ENCODE measurements at places on chromosomes 1 and 21.

- DNase-seq, result no peak
Measured at GRCh38 chr1:219555031-219555692, 57.7 kb downstream of the ZC3H11B start.

DNA sequence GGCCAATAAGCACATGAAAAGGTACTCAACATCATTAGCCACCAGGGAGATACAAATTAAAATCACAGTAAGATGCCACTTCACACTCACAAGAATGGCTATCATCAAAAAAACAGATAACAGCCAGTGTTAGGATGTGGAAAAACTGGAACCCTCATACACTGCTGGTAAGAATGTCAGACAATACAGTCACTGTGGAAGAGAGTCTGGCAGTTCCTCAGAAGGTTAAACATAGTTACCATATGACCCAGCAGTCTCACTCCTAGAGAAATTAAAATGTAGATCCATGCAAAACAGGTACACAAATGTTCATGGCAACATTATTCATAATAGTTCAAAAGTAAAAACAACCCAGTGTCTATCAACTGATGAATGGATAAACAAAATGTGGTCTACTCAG lies 33.3 kb downstream of the LDLRAD1 start:
- no peak for DNase-seq

DNA sequence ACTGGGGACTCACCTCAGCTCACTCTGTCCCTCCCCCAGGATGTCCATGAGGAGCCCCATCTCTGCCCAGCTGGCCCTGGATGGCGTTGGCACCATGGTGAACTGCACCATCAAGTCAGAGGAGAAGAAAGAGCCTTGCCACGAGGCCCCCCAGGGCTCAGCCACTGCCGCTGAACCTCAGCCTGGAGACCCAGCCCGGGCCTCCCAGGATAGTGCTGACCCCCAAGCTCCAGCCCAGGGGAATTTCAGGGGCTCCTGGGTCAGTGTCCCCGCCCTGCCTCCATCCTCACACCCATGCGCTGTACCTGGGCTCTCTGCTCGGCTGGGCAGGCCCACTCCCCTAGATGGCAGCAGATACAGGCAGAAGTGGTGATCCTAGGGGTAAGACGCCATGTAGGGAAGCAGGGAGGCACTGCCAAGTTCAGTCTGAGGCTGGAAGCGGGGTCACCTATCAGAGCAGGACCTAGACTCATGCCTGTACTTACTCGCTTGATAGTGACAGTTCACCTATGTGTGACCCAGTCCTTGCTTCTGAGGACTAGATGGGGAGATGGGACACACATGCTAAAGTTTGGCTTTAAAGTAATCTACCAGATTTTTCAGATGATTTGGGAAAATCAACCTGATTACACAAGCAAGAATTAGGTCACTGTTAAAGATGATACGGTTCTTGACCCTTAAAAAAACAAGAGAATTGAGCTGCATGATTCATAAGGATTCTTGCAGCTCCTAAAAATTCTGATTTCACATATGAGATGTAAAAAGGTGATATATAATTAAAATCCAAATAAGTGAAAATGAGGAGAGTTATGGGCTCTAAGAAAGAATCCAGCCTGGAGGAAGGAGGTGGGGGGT lies 38.7 kb downstream of the ETNK2 start:
- no peak for DNase-seq

- DNase-seq, result no peak
Measured at GRCh38 chr1:81327743-81328142, 473.0 kb upstream of the ADGRL2 start.

GRCh38 chr1:26283279-26283853 lies 3.5 kb downstream of the SH3BGRL3 start:
- DNase-seq, result no peak

DNA sequence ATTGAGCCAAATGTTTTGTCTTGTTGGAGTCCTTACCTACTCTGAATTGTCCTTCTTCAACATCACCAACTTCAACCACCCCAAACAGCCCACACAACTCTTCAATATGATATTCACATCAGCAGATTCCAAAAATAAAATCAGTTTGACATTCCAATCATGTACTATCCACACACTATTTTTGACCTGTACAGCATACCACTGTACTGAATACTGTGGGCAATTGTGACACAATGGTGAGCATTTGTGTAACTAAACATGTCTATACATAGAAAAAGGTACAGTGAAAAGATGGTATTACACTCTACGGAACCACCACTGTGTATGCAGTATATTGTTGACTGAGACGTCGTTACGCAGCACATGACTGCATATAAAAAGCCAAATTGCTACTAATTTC lies 223.1 kb downstream of the KCNT2 start:
- DNase-seq, result no peak

- peak; percentile 25 for DNase-seq
Measured at GRCh38 chr1:200483491-200484143, 73.8 kb upstream of the ZNF281 start.

GRCh38 chr1:33377756-33378155 lies 53.1 kb downstream of the PHC2 start:
- no peak for DNase-seq

- no peak for DNase-seq
Measured at GRCh38 chr1:230715510-230715909, 1.6 kb upstream of the AGT start.

DNA sequence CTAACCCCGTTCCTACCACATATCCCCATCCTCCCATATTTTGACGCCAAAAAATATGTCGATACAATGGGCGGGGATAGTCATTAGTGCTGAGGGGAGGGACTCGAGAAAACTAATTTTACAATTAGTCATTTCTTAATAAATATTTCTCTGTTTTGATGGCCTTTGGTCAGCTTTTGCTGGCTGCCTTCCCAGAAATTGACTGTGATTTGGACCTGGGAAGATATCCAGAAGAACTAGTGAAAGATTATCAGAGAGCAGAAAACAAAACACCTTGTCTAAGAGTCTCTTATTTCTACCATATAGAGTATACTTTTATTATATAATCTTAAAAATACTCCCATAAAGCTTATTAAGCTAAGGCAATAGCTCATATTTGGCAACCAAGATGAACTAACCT lies 247.6 kb downstream of the MRPL39 start:
- no peak for DNase-seq

DNA sequence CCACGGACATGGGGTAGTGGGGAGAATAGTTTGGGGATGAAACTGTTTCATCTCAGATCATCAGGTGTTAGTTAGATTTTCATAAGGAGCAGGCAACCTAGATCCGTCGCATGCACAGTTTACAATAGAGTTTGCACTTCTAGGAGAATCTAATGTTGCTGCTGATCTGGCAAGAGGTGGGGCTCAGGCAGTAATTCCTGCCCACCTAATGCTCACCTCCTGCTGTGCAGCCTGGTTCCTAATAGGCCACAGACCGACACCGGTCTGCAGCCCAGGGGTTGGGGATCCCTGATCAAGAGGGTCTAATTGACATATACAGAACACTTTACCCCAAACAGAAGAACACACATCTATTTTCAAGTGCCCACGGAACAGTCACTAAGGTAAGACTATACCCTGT lies 275.1 kb downstream of the PTPRU start:
- DNase-seq, result no peak

DNA sequence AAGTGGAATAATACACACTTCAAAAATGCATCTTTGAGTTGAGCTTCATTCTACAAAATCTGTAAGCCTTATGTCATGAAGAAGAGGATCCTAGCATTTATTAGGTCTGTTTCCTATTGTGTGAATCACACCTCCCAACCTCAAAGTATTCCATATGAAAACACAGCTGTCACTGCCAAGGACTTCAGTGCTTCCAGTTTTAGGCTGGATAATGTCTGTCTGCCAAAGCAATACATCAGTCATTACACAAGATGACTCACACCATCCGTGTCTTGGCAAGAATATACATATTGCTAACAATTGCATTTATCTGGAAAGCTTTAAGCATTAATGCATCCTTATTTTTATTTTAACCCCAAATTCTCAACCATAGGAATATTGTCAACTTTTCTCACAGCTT lies 125.7 kb upstream of the TMPRSS15 start:
- DNase-seq, result no peak

DNA sequence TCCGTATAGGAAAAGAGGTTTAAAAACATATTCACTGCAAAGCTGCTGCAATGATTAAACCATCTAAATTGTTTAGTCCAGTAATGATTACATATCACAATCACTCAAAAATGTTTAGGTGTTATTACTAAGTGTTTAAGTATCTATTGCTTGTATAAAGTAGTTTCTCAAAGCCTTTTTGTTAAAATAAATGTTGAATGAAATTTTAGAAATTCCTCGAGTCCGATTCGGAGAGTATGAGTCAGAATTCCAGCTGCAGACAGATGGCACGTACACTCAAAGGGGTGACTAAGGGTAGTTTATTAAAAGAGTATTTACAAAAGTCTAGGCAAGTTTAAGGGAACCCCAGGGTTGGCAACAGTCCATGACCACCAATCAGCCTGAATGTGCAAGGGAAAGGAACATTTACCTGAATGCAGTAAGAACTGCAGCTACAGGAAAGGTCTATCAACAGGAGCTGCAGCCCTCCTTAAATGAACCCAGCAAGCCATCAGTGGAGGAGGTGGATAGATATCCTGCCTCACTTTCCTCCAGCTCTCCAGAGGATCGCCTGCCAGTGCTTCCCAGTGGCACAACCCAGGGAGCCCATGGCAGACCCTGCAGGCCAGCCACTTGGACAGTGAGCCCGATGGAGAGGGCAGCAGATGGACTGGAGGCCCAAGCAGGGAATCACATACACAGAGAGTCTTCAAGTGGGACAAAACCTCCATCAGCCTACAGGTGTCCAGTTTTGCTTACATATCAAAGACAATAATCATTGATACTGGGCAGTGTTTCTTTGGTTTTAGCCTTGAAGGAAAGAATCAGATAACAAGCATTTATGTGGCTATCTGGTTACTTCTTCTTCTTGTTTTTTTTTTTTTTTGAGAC lies 92.1 kb upstream of the SLC44A3 start:
- no peak for DNase-seq
